Fibroblast of villous mesenchyme (primary cell): ENCODE measurements at places on chromosomes 6 and 20. TPM values are rescaled to one million over a fixed set of nuclear protein-coding genes. Genes with fewer than 3 reads are reported as not detected.

DNA sequence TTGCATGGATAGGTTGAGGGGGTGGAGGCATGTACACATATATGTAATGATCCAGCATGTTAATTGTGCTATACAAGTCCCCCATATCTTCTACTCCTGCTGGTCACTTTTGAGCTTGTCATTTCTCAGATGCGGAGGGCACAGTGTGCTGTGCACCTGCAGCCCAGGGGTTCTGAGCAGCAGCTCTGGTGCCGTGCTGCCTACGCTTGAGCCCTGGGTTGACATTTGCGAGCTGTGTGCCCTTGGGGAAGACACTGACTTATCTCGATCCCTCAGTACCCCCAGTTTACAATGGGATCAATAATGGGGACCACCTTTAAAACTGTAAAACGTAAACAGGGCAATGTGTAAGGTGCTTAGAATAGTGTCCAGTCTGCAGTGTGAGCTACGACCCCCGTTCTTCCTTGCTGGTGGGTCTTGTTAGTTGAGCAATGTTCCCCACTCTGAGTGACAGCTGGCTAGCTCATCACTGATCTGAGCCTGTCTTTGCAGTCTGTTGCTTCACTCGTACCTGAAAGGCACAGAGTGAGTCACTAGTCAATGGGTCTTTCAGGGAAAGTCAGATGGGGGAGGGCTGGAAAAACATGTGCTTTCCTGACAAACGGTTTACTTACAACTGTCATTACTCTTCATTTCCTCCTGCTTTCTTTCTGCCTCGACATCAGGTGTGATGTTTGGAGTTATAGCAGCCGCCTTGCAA is 91.7 kb downstream of the SLC2A10 start:
- DNase-seq, result no peak

GRCh38 chr6:27693766-27694546 is 218.2 kb downstream of the OR2B2 start:
- no peak for DNase-seq

DNA sequence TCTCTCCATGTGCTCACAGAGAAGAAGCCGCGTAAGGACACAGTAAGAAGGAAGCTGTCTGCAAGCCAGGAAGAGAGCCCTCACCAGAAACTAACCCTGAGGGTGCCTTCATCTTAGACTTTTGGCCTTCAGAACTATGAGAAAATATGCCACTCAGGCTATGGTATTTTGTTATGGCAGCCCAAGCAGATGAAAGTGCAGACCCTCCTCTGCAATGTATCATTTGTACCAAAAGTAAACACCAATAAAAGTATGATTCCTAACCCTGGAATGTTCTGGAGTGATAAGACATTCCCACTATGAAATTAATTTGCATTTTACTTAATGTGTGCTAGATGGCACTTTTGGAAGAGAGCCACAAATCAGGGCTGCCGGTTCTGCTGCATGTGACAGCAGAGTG is 594.3 kb downstream of the UTRN start:
- DNase-seq, result peak; percentile 7

GRCh38 chr6:133358574-133359150 is 117.5 kb downstream of the EYA4 start:
- DNase-seq, result no peak

DNA sequence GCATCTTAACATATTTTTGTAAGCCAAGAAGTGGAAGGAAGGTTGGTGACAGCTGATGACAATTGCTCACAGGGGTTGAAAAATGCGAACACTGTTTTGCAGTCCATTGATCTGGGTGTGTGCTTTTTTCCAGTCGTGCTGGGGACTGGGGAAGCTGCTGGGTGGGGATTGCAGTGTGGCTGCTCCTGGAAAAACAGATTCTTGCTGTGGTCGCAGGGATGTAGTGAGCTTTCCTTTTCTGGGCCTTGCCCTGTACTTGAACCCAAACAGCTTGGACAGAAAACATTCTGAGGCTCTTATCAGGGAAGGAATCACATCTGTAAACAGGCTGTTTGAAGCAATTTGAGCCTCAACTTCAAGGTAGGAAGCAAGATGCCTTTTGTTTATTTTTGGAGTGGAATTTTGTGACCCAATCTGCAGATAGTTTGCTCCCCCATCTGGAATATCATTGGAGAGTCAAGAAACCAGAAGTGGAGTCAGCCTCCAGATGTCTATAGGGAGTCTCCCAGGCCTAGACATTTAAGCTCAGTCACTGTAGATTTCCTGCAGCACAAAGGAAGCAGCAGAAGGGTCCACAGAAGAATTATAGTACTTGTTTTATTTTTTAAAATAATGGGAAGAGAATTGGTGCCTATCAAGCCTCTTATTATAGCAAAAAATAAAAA is 279.2 kb upstream of the FERMT1 start:
- peak; percentile 88 for DNase-seq

DNA sequence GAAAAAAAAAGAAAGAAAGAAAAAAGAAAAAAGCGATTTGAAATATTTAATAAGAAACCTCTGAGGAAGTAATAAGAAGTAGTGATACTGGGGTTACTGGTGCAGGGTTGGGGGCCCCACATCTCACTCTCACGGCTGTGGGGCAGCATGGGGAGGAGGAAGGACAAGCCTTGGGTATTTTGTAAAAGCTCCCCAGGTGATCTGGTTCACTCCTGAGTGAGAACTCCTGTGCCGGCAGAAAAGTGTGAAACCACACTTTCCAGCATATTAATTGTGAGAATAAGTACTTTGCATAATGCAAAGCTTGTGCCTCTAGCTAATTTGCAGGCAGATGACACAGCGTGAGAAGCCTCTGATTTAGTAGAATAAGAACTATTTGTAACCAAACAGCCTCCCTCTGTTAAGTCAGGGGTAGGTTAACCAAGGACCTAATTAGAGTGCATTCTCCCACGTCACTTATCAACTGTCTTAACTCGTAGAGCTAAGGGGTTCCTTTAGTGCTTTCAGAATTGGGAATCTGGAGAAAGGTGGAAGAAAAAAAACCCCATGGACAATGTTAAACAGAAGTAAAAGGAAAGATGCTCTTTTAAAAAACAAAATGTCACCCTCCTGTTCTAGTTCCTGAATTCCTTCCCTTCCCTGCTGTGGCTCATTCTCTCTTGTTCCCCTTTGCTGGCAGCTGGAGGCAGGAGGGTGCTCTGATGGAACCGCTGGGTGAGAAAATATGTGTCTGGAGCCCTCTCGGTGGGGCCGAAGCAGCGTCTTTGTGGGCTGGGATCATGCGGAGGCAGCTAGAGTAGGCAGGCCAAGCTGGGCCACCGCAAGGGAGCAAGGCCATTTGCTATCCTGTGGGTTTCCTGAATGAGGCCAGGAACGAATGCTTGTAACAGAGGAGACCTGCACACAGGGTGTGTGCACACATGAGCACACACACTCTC is 108.7 kb downstream of the FYN start:
- DNase-seq, result no peak

DNA sequence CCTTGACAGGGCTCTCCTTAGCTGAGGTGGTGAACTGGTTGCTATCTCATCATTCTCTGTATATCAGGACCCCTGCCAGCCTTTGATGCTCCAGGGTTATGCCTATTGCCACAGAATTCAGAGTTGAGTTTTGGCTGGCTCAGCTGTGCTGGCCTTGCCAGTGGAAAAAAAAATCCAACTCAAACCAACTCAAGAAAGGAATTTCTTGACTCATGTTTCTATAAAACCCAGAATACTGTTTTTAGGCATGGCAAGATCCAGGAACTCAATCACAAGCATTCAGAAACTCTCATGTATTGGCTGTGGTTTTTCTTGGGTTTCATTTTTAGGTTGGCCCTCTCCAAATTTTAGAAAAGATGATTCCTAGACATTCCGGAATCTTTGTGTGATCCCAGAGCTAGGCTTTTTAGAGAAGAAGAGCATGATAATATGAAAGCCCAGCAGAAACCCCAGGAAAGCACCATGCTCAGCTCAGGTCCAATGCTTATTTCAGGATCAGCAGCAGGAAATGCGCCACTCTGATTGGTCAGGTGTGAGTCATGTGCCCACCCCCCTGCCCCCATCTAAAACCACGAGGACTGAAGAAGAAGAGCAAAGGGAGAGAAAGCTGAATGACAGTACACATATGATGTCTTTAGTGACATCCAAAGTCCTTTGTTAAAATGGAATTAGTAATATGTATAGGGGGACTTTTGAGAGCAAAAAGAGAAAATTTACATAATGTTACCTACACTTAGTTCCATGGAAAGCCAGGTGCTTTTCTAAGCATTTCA is 122.9 kb downstream of the RNF144B start:
- no peak for DNase-seq

DNA sequence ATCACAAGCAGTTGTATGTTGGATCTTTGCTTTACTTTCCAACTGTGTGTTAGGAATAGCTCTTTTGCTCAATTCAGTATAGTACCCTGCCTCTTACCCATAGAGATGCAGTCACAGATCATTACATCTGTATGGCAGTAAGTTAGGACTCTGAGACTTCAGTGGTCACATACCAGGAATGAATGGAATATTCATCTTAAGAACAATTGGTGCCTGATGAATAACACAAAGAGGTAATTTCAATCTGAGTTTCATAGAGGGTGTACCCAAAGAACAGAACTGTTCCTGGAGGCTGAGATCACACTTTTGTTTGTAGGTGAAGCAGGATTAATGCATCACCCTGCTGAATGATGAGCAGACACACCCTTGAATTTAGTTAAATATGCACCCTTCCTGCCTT is 28.7 kb upstream of the KIF13A start:
- DNase-seq, result no peak

DNA sequence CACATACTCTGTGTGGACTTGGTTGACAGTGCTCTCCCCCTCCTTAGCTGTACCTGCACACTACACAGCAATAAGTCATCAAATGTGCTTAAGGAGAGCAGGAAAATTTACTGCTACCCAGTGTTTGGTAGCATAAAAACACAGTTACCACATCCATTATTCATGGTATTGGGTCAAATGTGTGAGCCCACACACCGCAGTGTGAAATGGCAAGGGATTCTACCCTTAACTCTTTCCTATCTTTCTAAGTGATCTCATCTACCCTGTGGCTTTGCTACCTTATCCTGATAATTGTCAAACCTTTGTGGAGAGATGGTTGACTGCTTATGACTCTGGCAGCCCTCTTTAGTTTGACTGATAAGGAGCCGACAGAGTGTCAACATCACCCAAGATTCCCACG is 47.6 kb downstream of the STX11 start:
- DNase-seq, result no peak

GRCh38 chr6:32867022-32867477 is 13.1 kb downstream of the PSMB9 start:
- DNase-seq, result no peak

GRCh38 chr6:132499757-132500156 is 13.2 kb downstream of the STX7 start:
- DNase-seq, result peak; percentile 13

DNA sequence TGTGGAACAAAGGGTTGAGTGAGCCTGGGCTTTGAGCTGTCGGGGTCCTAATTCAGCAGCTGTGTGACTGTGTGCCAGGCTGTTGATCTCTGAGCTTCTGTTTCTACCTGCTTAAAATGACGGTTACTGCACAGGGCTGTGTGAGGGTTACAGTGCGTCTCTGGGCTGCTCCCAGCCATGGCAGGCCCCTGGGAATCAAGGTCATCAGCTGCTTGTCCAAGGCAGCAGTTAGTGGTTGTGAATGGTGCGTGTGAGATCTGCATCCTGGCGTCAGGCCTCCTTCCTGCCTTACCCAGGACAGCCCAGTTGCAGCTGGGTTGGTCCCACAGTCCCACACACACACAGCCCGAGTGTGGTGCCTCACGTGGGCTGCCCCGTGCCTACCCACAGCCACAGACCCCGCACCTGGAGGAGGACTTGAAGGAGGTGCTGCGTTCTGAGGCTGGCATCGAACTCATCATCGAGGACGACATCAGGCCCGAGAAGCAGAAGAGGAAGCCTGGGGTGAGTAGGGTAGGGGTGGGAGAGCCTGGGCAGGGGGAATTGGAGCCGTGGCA is 15.6 kb downstream of the GTSF1L start:
- DNase-seq, result no peak

GRCh38 chr6:117329926-117330325 is 64.6 kb downstream of the VGLL2 start:
- DNase-seq, result no peak

GRCh38 chr20:59933296-59933848 is at the start of gene SYCP2:
TSS of gene SYCP2 (minus strand) at chr20:59933637. CDS start at chr20:59922413, 11,224 bp downstream.
- peak; percentile 34 for DNase-seq

GRCh38 chr6:64522859-64523258 is 887.3 kb downstream of the PHF3 start:
- no peak for DNase-seq

- peak; percentile 12 for DNase-seq
These were observed 247.9 kb downstream of the CDH4 start for GRCh38 chr20:61499859-61500554.

GRCh38 chr6:158789115-158789917 is 29.9 kb downstream of the EZR start:
- DNase-seq, result no peak

Gene FILIP1
- total RNA-seq, result 0.32 and 0.43 TPM in 2 replicates

Gene HRH3
- total RNA-seq, result not detected in 2 replicates

Gene TRIM10
- total RNA-seq, result not detected in 2 replicates

Gene BTBD9
- 8.7 and 12.1 TPM in 2 replicates for total RNA-seq

Gene TSPO2
- not detected in 2 replicates for total RNA-seq

Gene PTGIS
- total RNA-seq, result 2.2 and 6.1 TPM in 2 replicates

Gene CFAP206
- 0.86 TPM in 1 of 2 replicates, not detected in the other for total RNA-seq

Gene TRMT6
- 6.8 and 9.9 TPM in 2 replicates for total RNA-seq

Gene TCFL5
- 12.6 and 19.0 TPM in 2 replicates for total RNA-seq
